ENCODE measurements at places on chromosomes 6 and 20.

DNA sequence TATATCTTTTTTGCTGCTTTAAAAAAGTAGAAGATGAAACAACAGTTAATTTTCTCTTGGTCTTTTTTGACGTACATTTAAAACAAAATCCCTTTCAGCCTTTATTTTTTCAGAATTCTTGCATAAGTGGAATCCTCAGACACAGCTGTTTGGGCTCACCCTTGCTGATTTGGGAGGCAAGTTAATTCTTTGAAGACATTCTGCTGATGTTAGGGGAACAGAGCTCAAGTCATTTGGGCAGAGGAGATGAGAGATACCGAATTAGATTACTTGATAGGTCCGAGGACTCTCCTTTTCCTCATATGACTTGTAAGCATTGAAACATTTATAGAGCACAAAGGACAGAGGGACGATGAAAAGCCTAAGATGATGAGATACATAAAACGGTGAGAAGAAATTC is 567.9 kb upstream of the CITED2 start:
- no peak for DNase-seq

- DNase-seq = peak; percentile 36
Observed at GRCh38 chr6:170160031-170160627, 130.7 kb downstream of the DLL1 start.

GRCh38 chr20:40835321-40835720 is 146.3 kb upstream of the MAFB start:
- no peak for DNase-seq

GRCh38 chr6:14281811-14282660 is 164.5 kb downstream of the CD83 start:
- DNase-seq = no peak

DNA sequence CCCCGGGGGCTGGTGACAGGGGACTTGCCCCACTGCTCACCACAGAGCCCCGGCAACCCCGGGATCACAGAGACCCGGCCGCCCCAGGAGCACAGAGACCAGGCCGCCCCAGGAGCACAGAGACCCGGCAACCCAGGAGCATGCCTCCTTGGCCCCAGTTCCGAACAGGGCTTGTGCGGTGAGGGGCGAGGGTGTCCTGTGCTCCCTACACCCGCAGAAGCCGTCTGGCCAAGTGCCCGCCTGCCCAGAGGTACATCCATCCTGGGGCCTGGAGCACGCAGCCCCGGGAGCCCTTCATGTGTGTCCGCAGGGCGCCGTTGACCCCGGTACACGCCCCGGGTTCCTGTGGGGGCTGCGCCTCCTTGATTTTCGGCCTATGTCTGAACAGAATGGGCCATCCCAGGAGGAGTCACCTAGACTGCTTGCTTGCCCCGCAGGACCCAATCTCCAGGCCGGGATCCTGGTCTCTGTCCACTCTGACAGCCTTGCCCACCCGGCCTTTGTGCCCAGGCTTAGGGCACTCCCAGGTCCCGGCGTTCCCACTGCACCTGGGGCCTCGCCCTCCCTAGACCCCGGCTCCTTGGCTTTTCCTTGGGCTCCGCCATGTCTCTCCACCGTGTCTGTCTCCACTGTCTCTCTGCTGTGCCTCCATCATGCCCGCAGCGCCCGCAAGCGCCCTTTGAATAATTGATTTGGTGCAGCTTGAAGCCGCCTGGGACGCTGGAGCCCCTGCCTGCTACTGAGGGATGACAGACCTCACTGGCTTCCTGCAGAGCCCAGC is 219.8 kb downstream of the ERMARD start:
- DNase-seq = no peak

GRCh38 chr20:33162313-33162712 is 5.6 kb upstream of the BPIFA2 start:
- DNase-seq = no peak

DNA sequence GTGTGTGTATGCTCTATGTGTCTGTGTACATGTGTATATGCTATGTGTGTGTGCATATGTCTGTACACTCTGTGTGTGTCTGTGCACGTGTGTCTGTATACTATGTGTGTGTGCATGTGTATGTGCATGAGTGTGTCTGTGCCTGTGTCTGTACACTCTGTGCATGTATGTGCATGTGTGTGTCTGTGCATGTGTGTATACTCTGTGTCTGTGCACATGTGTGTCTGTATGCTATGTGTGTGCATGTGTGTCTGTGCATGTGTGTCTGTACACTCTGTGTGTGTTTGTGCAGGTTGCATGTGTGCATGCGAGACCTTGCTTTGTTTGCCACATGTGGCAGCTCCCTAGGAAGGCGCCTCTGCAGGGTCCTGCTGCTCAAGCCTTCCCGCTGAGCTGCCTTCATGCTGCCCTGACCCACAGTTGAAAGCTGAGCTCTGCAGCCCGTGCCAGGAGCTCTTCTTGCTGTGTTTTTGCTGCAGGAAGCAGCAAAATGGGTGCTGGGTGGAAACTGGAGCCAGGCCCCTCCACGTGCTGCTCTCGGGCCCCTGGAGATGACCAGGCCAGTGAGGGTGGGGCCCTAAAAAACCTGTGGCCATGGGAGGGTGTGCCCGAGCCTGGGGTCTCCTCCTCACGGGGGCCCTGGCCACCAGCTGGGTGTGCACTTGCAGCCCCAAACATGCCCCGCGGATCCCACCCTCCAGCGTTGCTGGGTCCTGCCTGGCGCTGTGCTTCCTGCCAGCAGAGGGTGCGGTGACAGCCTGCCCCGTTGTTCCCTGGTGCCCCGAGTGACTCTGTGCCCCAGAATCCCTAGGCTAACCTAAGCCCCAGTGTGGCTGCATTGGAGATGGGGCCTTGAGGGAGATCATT is 109.1 kb downstream of the DACT2 start:
- no peak for DNase-seq

- DNase-seq = no peak
Observed at GRCh38 chr6:135630789-135631376, 133.3 kb upstream of the AHI1 start.

GRCh38 chr20:23763345-23763744 is 12.6 kb upstream of the CST1 start:
- DNase-seq = no peak

GRCh38 chr6:155261111-155261900 is 2.5 kb upstream of the CLDN20 start:
- DNase-seq = no peak

DNA sequence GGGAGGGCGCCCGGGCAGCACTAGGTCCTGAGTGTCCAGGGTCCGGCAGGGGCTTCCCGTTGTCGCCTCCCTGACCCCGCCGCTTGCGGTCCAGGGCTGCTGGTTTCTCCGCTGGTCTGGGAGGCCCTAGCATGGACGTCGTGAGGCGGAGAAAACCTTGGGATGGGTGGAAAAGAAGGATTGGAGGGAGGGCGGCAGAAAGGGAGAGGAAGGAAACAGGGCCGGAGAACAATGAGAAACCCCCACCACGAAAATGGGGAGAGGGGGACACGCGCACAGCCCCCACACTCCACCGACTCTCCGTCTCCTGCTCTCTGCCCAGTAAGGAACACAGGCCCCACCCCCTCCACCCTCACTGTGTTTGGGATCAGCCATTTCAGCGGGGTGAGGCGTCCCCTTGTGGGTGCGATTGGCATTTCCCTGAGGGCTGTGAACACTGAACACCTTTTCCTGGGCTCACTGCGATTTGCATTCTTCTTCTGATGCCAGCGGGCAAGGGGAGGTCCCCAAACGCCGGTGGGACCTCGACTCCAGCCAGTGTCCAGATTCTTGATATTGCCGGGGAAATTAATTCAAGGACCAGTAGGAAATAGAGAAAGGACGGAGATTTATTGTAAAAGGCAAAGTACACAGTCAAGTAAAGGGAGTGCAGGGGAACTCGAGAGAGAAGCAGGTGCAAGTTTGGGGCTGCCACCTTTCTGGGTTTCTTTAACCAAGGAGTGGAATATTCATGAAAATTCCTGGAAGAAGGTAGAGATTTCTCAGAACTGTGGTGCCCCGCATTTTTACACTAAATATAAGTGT is 3.3 kb upstream of the RAET1G start:
- peak; percentile 78 for DNase-seq

DNA sequence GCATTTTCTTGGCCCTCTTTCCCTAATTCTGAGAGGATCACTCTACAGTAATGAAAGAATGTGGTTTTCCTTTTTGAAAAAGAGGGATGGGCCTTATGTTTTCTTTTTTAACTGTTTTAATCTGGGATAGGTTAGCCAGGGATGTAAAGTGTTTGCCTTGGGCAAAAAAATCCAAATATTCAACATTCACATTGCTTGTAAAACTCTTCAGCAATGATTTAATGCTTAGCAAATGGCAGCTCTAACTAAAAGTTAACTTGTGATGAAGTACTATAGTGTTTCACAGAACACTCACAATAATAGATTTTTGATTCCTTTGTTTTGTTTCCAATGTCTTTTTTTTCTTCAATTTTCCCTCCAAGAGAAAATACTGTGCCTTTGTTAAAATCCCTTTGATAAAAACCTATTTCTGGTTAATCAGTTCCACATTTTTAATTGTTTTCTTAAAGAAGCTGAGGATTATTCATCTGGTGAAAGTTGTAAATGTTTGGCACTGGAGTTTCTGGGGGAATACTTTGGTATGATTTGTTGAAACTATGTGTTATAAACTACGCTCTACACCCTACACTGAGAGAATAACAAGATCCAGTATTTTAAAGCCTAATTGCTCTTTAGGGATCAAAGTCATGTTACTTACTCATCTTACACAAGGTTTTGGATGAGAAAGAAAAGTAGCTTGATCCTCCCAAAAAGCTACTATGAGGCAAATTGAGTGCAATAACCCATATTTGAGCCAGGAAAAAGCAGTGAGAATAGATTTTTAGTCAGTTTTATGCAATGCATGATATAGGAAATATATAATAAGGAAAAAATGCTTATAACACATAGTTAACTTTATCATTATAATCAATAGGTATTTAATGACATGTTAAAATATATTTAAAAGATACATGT is 335.8 kb downstream of the EPHA7 start:
- DNase-seq = no peak

DNA sequence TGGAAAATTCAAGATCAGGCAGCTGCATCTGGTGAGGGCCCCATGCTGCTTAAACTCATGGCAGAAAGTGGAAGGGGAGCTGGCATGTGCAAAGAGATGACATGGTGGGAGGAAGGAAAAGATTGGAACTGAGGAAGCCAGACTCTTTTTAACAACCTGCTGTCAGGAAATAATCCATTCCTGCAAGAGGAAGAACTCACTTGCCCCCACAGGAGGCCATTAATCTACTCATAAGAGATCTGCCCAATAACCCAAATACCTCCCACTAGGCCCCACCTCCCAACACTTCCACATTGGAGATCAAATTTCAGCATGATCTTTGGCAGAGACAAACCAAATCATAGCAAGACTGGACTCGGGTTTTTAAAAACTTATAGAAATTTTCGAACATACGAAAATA is 200.5 kb upstream of the KCNQ5 start:
- no peak for DNase-seq

DNA sequence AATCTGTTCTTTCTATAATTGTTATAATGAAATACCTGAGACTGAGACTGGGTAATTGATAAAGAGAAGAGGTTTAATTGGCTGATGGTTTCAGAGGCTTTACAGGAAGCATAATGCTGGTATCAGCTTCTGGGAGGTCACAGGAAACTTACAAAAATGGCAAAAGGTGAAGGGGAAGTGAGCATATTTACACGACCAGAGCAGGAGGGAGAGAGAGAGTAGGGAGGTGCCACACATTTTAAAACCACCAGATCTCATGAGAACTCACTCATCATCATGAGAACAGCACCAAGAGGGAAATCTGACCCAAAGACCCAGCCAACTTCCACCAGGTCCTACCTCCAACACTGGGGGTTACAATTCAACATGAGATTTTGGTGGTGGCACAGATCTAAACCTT is 2.6 kb upstream of the SIRPB1 start:
- no peak for DNase-seq

DNA sequence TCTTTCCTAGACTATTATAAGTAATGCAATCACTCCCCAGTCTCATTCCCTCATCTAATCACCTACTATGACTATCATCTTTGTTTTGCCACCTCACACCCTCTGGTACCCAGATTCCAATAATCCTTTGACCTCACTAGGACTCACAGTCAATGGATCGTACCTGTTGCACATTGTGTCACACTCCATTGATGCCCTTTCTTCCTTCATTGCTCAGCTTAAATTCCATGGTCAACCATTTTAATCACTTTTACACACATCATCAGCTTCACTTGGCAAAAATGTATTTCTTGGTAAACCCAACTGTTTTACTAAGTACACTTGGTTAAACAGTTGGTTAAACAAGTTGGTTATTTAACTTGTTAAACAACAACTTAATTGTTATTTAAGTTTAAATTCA is 44.0 kb downstream of the CEP162 start:
- DNase-seq = no peak

DNA sequence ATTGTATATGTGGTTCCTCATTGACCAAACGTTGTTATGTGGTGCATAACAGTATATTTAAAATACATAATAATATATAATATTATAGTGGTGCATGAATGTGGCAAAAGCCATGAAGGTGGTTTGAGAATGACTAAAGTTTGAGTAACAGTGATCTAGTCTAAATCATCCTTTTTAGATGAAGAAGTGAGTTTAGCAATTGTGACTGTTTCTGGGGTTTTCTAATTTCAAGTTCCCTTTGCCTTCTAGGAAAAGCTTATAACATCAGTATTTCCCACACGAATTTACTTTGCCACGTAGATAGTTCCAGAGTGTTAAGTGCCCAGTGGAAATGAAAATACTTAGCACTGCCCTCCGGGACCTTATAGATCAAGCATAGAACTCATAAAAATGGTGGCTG is 40.9 kb downstream of the ARFGEF2 start:
- DNase-seq = no peak

GRCh38 chr6:90226257-90226656 is 70.4 kb downstream of the BACH2 start:
- DNase-seq = no peak

GRCh38 chr6:124812067-124812466 is 150.2 kb upstream of the RNF217 start:
- no peak for DNase-seq

DNA sequence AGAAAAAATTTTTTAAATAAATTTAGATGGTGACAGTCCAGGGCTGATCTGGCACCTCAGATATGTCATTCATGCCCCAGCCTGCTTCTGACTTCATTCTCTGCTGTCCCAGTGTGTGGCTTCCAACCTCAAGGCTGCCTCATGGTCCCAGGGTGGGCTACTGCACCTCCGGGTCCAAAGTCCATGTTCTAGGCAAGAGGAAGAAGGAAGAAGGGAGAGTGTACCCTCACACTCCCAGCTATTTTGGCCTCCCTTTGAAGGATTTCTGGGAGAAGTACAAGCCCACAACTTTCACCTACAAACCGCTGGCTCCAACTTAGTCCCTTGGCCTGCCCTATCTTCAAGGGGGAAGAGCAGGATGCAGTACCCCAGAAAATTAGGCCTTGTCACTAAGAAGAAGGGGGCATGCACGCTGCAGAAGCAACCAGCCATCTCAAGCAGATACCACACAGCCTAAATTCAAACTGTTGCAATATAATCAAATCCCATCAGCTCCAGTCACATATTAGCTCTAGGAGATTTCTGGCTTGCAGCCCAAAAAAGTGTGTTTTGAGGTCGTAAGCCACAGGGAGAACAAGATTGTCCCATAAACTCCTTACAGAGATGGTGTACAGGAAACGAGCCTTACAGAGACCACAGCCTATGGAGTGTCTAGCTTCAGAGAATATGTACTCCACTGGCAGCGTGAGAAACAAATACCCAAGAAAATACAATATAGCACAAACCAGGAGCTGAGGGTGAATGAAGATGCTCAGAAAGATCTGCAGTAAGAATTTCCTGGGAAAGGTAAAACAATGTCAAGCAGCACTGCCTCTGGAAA is 906 bp upstream of the BTN3A2 start:
- no peak for DNase-seq

GRCh38 chr20:49343246-49343645 is 65.4 kb upstream of the ZNFX1 start:
- DNase-seq = no peak

Data from activated T-cell treated with anti-CD3 and anti-CD28 coated beads for 48 hours (primary cell).